ENCODE measurements at places on chromosomes 3 and 15.

- DNase-seq: peak; percentile 6
Observed at GRCh38 chr3:14203521-14204079, 25.0 kb downstream of the LSM3 start.

DNA sequence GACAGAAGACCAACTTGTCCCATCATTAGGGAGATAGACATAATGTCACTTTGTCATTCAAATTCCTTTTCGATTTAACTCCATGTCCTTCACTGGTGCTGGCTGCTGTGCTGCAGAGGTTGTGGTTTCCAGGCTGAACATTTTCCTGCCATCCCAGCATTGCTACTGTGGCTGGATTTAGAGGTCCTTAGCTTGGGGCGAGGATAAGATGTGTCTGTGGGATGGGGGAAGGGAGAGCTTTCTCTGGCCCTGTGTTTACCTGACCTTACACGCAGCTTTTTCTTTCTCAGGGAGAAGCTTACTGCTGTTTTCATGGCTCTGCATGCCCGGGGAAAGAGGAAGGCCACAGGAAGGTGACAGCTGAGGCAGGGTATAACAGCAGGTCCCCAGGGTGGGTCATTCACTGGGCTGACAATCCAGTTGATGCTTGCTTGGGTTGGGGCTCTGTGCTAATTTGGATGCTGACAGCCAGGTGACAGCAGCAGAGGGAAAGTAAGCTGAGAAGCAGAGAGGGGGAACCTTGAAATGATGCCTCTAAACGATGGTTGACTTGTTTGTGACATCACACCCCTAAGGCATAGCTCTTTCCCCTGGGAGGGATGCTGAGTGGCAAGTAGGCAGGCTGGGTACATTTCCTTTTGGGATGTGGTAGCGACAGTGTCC is 326.9 kb upstream of the CTNNB1 start:
- no peak for DNase-seq

- no peak for DNase-seq
Observed at GRCh38 chr15:36654866-36655265, 75.4 kb downstream of the CDIN1 start.

DNA sequence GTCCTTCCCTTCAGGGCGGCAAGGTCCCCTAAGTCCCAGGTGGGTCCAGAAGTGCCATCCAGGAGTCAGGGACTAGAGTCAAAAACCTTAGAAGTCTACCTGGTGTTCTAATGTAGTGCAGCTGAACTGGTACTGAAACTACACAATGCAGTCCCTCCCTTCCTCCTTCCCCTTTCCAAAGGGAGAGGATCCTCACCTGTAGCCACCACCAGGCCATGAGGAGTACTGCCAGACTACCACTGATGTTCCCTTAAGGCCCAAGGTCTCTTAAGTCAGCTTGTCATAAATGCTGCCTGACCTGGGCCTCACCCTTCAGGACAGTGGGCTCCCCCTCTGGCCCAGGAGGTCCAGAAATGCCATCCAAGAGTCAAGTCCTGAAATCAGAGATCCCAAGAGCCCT is 98.9 kb downstream of the ULK4 start:
- DNase-seq: no peak

- DNase-seq: no peak
Observed at GRCh38 chr3:132416161-132416560, 1.1 kb upstream of the DNAJC13 start.

DNA sequence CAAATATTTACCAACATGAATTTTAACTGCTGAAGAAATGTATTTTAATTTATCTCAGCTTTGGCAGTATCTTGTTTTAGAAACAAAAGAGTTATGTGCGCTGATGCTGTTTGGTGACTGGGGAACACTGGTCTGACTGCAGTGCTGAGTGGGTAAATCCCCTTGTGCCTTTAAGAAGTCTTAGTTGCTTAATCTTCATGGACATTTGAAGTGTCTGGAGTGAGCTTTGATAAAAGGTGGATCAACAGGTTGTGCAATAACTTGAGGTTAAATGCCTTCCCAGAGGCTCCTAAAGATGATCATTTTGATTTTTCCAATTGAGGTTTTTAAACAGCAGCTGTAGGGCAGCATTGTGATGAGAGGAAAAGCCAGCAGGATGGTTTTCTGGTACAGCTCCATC is 68.7 kb downstream of the TP63 start:
- DNase-seq: no peak

GRCh38 chr3:98807561-98807960 is 44.4 kb downstream of the ST3GAL6 start:
- no peak for DNase-seq

- no peak for DNase-seq
Observed at GRCh38 chr15:67103869-67104268, 38.5 kb downstream of the SMAD3 start.

- DNase-seq: peak; percentile 18
Observed at GRCh38 chr3:57100046-57100695, 39.7 kb downstream of the SPATA12 start.

GRCh38 chr3:24810881-24811280 is 316.2 kb upstream of the THRB start:
- DNase-seq: no peak

DNA sequence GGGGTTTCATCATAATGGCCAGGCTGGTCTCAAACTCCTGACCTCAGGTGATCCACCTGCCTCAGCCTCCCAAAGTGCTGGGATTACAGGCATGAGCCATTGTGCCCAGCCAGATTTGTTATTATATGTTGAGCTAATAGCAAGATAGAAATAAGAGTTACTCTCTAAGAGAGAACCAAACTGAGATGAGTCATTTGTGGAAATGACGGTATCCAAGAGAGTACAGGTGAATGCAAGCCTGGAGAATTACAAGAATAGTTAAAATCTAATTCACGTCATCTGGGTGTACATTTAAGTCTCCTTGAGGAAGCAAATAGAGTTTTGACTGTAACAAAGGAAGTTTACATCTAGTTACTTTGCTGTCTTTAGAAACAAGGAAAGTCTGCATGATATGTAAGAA is 12.0 kb upstream of the CDIN1 start:
- no peak for DNase-seq

DNA sequence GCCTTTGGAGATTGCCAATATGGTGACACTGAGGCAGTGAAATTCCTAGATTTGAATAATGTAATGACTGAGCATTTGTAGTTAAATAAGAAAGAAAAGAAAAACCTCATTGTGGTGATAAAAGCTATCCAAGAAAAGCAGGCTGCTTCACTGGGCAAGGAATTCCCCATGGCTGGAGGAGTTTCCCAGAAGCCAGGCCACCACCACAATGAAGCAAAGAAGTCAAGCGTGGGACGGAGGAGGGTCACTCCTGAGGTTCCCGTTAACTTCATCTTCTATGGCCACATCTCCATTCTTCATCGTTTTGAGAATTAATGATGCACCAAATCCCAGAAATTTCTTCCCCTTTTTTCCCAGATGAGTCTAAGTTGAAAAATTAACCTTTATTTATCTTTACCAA is 185.8 kb upstream of the BCL6 start:
- DNase-seq: no peak

DNA sequence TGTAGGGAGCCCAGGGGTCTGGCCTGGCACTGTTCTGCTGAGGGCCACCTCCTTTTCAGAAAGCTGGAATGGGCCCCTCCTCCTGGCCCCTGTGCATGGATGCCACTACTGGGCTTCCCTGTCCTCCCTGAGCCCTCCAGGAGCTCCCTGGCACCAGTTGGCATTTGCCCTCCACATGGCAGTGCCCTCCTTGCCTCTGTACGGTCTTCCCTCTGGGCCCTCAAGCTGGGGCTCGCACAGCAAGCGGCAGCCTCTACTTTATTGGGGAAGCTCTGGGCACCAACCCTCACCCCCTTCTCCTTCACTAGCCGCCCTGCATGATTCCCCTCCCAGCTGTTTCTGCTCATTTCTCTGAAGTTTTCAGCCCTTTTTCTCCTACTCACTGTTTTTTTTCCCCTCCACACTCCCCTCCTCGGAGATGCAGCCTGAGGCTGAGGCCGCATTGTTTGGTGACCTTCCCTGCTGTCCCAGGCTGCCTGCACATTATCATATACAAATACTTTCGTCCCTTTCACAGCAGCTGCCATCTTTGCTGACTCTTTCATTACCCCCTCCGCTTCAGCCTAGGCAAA is 127.3 kb downstream of the EEFSEC start:
- no peak for DNase-seq

- no peak for DNase-seq
Observed at GRCh38 chr3:11392860-11393114, 120.6 kb downstream of the ATG7 start.

DNA sequence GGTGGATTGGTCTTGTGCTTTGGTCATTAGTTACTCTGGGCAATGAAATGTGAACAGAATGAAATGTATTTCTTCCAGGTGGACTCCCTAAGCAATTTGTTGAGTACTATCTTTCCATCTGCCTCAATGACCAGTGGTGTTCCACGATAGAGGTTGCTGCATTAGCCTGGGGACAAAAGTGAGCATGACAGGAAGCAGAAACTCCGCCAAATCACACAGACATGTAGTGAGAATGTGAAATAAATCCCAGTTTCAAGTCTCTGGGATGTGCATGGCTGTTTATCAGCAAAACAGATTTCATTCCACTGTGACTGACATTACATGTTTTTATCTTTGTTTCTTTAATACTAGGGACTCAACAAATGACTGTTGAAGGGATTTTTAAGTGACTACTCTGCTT is 63.3 kb upstream of the DCBLD2 start:
- DNase-seq: no peak

DNA sequence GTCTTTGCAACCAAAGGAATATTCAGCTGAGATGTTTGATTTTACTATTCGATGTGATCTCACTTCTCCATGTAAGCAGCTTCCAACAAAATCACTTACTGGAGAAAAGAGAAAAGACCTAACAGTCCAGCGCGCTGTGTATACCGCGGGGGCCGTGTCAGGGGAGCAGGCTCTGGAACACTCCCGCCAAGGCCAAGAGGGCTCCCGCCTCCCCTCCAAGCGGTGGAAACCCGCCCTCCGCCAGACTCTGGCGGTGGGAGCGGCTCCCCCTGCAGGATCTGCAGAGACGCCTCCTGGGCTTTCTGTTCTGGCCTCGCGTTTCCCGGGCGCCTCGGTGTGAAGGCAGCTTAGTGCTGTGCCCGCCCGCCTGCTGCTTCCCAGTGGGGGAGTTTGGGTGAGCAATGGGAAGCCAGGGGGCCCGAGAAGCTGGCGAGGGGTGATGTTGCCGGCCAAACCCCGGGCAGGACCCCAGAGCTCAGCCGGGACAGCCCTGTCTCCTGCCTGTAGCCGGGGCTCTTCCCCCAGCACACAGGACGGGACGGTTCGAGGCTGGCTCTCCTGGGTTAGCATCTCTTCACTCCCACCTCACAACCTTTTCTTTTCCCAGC is 36.3 kb downstream of the CHST14 start:
- DNase-seq: no peak

GRCh38 chr15:59952960-59953359 is 51.2 kb upstream of the FOXB1 start:
- no peak for DNase-seq

DNA sequence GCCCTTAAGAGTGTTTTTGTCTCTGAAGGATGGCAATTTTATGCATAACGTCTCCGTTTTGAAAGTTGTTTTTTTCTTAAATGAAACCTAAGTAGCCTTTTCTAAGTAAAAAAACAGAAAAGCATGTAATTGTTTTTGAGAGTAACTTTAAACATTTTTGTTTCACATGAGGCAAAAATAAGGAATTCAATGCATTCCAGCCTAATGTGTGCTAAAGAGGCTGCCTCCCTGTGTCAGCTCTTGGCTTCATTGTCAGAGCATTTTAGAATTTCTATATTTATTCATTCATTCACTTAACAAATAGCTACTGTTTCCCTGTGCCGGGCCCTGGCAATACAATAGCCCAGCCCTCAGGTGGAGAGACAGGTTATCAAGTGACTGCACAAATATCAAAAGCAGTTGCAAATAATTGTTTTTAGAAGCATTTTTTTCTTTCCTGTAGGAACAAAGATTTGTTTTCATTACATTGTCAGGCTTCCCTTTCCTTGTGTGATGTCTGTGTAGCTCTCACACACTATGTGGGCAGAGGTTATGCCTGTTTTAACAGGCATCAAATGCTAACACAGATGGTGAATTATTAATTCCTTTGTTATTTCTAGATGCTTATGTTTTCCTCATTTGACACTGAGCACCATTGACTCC is 81.9 kb downstream of the CCK start:
- no peak for DNase-seq

GRCh38 chr3:144162042-144162441 is 190.4 kb downstream of the DIPK2A start:
- peak; percentile 17 for DNase-seq

GRCh38 chr3:105832644-105833043 is 36.2 kb downstream of the CBLB start:
- DNase-seq: no peak

- no peak for DNase-seq
Observed at GRCh38 chr3:190119461-190120268, 1.0 kb downstream of the P3H2 start.

- DNase-seq: no peak
Observed at GRCh38 chr3:185648396-185648795, 62.3 kb downstream of the SENP2 start.

DNA sequence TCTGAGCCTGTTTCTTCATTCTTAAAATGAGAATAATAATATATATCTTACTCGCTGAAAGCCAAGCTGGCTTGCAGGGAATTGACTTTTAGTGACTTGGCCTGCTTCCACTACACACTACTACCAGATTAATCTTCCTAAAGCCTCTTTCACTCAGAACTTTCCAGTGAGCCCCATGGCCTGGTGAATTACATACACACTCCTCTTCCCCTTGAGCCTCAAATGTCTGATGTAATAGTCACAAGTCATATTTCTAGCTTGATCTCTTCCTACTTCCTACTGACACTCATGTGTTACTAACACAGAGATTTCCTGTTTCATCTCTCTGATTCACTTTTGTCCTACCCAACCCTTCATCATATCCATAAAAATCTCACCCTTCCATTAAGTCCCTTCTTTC is 82.7 kb upstream of the SOX2 start:
- DNase-seq: no peak

DNA sequence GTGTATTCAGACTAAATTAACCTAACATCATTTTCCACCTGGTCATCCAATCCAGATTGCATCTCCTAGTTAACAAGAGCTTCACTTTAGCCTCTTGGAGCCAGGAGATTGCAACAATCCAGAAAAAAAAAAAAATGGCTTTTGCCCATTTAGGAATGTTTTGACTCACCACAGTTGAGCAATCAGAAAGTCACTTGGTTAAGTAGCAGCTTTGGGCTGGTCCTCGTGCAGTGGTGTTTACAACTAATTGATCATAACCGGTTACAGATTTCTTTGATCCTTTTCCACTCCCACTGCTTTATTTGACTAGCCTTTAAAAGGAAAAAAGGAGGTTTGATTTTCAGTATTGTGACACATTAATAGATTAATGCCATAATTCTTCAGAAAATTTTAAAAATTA is 688.8 kb upstream of the CCDC54 start:
- DNase-seq: no peak
